CD4-positive, alpha-beta T cell treated with Interleukin-21 for 1 hour (primary cell): ENCODE measurements at places on chromosomes 1 and 21.

GRCh38 chr21:26061437-26061836 is 109.1 kb downstream of the APP start:
- no peak for DNase-seq

- no peak for DNase-seq
Observed at GRCh38 chr1:85313888-85314696, 37.7 kb upstream of the BCL10 start.

- DNase-seq: no peak
Observed at GRCh38 chr1:84538599-84538998, 32.2 kb upstream of the GNG5 start.

- no peak for DNase-seq
Observed at GRCh38 chr21:15219894-15220293, 155.1 kb upstream of the NRIP1 start.

- DNase-seq: no peak
Observed at GRCh38 chr1:61121631-61122030, 39.3 kb downstream of the NFIA start.

- DNase-seq: no peak
Observed at GRCh38 chr1:220001095-220001501, 45.2 kb downstream of the EPRS1 start.

DNA sequence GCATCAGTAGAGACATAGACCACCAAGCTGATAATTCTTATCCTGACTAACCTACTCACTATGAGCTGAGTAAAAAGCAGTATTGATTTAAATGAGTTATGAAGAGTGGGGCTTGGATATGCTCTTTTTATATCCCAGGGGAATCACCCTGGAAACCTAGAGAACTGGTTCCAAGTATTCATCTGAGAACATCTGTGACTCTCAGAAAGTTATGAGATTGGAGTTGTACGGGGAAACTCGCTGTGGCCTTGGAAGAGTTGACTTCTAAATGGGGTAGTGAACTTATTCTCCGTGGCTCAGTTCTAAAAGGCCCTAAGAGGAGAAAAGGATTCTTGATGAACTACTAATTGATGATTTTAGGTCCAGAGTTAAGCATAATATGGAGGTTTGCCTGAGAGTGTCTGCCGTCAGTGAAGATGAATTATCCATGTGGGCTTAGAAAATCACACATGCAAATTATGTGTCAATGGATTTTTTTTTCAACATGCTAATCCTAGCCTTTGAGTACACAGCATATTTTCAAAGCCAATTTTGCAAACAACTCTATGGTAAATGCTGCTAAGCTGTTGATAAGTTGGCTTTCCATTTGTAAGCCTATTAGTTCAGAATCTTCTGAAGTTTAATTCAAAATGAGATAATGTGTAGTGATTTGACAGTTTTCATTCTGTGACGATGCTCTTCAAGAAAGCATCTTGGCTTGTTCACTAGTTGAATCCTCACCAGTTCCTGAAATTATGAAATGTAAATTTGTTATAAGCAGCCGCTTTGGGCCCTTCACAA is 122.7 kb downstream of the FGGY start:
- no peak for DNase-seq

DNA sequence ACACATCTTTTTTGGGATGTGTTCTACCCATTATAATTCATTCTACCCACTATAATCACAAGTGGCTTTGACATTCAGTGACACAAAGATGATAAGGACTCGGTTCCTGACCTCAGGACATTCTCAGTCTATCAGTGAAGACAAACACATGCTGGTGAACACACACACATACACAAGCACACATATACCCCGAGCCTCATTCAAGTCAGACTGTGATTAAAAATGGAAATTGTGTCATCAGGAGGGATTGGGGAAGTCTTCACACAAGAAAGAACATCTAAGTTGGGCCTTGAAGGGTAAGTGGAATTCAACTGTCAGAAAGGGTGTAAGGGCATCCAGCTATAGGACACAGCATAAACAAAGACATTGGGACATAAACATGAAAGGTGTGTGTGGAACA is 2.6 kb upstream of the LAD1 start:
- no peak for DNase-seq

- DNase-seq: no peak
Observed at GRCh38 chr1:201786824-201787223, 42.1 kb upstream of the IPO9 start.

- DNase-seq: peak; percentile 82
Observed at GRCh38 chr1:156746728-156747631, 4.5 kb downstream of the HDGF start.

DNA sequence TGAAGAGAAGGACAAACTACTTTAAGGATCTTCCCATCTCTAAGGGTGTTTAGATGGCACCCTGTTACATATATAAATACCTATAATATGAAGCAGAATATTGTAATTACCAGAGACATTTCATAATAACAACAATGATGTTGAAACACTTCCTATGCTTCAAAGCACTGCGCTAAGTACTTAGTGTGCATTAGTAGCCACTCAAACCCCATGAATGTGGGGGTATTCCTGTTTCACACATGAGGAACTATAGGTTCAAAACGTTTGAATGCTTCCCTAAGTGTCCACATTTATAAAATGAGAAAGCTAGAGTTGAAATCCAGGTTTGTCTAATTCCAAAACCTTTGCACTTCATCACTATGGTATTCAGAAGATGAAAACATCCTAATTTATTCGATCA is 18.5 kb upstream of the OR10J5 start:
- DNase-seq: no peak

- no peak for DNase-seq
Observed at GRCh38 chr1:246199086-246199645, 307.9 kb downstream of the SMYD3 start.

DNA sequence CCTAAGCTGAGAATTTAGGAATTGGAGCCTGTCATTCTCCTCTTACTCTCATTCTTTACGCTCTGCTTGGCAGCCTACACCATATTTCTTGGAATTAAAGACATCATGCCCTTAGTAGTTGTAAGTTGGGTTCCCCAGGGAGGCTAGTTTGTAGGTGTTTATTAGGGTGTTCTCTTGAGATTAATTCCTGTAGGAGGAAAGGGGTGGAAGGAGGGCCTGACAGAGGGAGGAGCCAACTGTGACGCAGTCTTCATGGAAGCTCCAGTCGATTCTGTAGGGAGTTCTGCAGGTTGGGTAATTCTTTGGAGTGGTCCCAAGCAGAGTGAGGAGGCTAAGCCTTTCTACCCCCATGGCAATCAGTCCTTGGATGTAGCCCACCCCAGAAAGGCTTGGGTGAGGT is 111.4 kb downstream of the HHAT start:
- no peak for DNase-seq

GRCh38 chr1:178825167-178825566 is 45.7 kb downstream of the ANGPTL1 start:
- no peak for DNase-seq

DNA sequence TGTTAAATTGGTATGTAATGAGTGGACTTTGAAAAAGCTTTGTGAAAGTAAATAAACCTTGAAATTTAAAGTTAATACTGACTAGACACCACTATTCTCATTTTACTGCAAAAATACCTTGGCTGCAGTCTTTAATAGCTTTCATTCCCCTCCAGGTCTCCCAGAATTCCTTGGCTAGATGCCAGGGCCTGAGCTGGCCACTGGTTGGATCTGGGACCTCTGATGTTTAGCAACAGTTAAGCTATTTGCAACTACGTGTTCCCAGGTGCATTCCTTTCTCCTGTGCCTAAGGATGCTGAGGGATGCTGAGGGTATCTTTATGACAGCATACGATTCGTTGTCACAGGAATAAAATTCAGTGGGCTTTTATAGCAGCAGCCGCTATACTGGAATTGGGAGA is 938.7 kb downstream of the TTLL7 start:
- no peak for DNase-seq

DNA sequence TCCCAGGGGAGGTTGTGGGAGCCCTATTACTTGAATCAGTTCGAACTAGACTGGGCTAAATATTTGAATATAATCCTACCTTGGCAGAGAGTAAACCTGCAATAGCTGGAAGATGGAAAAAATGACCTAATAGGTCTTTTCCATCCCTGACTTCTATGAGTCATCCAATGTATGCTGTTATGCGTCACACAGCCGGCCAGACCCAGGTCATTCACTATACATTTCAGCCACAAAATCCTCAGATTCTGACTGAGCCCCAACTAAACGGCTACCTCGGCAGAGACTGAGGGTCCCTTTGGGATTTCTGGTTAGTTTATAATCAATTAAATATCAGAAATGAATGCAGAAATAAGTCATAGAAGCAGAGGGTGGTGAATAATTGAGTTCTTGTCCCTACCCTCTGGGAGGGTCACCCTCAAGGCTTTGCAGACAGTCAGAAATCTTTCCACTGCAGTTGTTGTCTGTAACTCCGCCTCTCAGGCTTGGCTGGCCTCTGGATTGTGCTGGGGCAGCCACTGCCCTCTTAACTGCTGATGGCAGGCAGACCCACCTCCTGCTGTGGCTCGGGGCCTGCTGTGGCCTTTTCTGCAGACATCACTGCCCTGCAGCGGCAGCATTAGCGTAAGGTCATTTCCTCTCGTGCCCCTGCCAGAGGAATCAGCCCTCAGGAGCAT is 240.5 kb downstream of the TGFB2 start:
- no peak for DNase-seq

- no peak for DNase-seq
Observed at GRCh38 chr1:167435484-167435883, 82.8 kb downstream of the CD247 start.

DNA sequence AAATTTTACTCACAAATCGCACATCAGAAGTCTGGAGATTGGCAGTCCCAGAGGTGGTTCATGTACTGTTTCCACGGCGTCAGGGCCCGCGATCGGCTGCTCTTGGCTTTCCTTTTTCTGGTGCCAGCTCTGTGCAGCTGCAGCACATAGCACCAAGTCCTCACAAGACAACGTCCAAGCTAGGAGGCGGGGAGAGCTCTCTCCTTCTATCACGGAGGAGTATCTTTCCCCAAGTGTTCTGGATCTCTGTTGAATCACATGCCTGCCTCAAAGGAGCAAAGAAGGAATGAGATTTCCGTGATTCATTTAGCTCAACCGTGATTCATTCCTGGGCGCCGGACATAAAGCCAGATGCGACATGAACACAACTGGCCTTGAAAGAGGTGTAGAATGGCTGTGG is 25.5 kb downstream of the MT1HL1 start:
- no peak for DNase-seq

GRCh38 chr1:67407498-67407897 is 22.7 kb downstream of the SERBP1 start:
- DNase-seq: no peak

DNA sequence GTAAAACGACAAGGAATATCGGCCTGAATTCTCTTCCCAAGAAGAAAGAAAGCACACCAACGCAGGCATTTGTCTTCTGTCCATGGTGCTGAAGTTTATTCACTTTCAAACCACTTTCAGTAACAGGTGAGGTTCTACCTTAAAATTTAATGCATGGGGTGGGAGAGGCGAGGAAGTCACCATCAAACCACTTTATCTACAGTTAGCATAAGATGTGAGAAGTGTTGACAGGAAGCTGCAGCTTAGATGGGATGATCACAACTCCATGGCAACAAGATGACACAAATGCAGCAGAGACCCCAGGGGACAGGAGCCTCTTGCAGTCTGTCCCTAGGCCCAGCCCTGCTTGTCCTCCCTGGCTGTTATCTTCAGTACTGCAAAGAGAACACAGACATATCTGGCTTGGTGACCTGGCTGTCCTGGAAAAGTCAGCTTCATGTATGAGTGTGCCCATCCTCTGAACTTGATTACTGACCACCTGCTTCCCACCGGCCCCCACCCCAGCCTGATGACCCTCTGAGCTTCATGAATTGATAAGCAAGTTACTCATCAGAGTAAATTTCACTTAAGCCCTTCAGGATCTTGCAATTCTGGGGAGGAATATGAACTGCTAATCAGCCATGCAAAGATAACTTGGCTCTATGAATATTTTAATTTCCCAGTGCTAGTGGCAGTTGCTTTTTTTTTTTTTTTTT is 1.8 kb downstream of the NPPA start:
- DNase-seq: no peak

GRCh38 chr1:38197312-38198061 is 150.9 kb upstream of the POU3F1 start:
- no peak for DNase-seq

GRCh38 chr1:27116232-27116631 is 38.7 kb downstream of the SLC9A1 start:
- no peak for DNase-seq

- peak; percentile 57 for DNase-seq
Observed at GRCh38 chr1:173870252-173871075, 2.3 kb downstream of the ZBTB37 start.

GRCh38 chr1:224881762-224882211 is 47.7 kb upstream of the DNAH14 start:
- DNase-seq: no peak

DNA sequence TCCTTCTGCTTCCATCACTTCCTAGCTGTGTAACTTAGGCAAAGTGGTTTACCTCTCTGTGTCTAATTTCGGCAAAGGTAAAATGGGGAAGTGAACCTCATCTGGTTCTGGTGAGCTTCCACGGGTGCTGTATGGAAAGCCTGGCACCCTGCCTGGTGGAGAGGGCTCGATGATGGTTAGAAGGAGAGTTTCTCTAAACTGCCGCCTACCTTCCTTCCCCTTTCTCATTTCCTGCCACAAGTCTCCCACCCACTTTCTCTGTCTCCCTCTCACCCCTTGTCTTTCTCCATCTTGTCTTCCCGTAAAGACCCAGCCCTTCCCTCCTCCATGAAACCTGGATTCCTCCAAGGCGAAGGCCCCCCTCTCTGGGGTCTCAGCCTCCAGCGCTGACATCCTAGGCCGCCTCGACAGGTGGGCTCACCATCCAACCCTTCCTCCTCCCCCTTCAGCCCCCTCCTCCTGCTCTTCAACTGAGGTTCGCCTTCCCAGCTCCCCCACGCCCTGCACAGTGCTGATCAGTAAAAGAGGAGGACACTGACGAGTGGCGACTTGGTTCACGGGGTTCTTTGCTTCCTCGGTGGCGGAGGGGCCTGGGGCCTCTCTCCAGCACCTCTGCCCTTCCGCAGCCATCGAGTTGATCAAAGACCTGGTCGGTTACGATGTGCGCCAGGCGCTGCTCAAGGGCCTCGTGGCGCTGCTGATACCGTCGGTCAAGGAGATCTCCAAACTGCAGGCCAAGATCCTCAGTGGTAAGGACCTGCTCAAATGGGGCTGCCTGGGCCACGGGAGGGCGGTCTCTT is 7.3 kb downstream of the RNU5D-1 start:
- peak; percentile 30 for DNase-seq

GRCh38 chr21:44947111-44947929 is 7.5 kb downstream of the SLX9 start:
- DNase-seq: no peak

GRCh38 chr1:228744356-228744755 is 9.1 kb downstream of the RHOU start:
- no peak for DNase-seq

DNA sequence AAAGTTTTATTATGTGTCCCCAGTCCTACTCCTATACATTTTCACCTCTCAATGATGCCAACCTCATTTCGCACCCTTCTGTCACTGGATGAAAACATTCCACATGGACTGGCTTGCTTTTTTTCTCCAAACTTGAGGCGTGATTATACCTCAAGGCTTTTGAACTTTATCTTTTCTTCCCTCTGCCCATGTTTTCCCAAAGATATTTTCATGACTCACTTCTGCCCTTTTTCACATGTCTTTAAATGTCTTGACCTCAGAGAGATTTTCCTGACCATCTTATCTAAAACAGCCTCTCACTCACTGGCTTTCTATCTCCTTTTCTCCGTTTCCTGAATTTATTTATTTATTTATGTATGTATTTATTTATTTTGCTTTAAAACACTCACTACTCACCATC is 659.0 kb downstream of the PTPRC start:
- DNase-seq: no peak

GRCh38 chr1:230232371-230232771 is 165.3 kb downstream of the GALNT2 start:
- DNase-seq: no peak
